ENCODE measurements at places on chromosomes 16 and 17.
A peak's percentile ranks its signal among the peaks of the same experiment; 100 is the strongest.

- DNase-seq = no peak
These were observed 508.7 kb downstream of the KCNJ2 start for GRCh38 chr17:70677783-70678647.

DNA sequence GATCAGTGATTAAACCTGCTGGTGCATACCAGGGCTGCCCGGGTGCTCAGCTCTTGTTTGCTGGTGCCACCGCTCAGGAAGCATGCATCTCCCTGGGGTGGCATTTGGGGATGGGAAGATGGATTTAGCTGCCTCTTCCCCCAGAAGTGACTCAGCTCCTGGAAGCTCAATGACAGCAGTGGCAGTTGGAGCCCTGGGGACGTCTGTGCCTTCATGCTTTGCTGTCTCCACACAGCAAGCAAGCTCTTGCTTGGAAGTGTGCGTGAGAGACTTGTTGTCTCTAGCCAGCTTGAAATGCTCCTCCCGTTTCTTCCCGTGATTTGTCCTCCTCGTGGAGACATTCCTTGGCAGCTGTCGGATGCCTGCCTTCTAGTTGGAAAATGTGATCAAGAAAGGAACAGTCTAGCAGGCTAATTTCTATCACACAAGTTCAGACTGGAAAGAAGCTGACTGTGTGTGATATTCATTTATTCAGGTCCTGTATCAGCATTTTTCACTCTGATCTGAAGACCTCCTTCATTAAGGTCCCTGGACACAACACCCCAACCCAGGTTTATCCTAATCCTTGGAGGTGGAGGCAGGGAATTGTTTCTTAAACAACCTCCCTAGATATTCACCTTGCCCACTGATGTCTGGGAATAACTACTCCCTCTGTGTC, 73.0 kb downstream of the BMERB1 start:
- no peak for DNase-seq

DNA sequence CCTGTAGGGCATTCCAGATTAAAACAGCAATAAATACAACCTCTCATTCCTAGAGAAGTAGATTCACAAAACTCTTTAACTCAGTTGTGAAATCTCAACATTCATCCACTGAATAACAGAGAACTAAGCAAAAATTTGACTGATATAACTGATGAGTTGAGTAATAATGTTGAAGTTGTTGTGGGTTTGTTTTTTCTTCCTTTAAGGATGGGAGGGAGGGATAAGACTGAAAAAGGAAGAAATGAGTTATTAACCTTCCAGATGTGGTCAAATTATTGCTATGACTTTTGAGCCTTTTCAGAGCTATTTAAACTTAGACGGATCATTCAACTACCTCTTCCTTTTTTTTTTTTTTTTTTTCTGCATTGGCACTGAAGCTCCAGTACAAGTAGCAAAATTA, 38.6 kb downstream of the SKAP1 start:
- no peak for DNase-seq

- DNase-seq = no peak
These were observed 4.6 kb downstream of the MYBBP1A start for GRCh38 chr17:4550534-4551039.

DNA sequence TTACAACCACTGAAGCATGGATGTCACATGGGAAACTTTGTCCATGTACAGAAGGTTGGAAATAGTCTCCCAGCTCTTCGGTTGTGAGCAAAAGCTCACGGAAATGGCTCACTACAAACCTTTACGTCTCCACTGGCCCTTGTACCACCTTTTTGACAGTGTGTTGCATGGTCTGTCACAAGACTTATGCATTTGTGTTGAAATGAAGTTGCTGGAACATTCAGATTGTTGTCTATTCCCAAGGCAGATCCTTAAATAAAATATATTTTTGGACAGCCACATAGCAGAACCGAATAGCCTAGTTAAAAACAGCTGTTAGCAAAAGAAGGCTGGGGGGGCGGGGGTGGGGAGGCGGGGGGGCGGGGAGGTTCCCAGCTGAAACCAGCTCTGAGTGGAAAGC, 39.2 kb downstream of the KNOP1 start:
- no peak for DNase-seq

GRCh38 chr17:41049110-41049509, 2.0 kb upstream of the KRTAP2-1 start:
- no peak for DNase-seq

GRCh38 chr17:72661116-72661944, 431.2 kb downstream of the SLC39A11 start:
- no peak for DNase-seq

DNA sequence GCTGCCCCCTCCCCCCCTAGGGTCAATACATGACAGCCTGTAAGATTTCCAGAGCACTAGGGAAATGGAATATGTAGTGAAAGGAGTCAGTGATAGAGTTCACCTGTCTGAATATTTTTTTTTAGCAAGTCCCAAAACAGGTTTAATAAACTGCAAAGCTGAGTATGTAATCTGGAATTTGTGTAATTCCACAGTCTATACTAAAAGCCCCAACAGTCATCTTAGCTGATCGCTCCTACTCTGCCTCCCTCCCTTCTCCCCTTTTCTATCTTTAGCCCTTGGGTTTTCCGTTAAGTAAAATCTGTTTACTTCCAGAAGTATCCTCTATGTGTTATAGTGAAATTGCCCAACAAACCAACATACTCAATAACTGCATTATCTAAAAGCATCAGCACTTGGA, 3.5 kb downstream of the CDH13 start:
- no peak for DNase-seq

DNA sequence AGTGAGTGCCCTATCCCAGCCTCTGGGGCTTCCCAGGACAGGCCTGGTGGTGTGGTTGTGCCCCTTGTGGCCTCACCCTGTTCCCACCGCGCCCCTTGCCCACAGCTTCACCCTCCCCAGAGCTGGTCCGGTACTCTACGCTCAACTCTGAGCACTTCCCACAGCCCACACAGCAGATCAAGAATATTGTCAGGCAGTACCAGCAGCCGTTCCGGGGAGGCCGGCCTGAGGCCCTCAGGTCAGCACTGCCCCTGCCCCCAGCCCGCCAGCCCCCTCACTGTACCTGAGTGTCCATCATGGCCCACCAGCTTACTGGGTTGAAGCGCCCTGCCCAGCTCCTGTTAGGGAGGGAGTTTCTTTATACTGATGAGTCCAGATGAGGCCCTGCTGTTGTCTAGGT, 32.3 kb upstream of the ALKBH5 start:
- no peak for DNase-seq

GRCh38 chr16:10180771-10181163, 1.5 kb downstream of the GRIN2A start:
- peak; percentile 57 for DNase-seq

DNA sequence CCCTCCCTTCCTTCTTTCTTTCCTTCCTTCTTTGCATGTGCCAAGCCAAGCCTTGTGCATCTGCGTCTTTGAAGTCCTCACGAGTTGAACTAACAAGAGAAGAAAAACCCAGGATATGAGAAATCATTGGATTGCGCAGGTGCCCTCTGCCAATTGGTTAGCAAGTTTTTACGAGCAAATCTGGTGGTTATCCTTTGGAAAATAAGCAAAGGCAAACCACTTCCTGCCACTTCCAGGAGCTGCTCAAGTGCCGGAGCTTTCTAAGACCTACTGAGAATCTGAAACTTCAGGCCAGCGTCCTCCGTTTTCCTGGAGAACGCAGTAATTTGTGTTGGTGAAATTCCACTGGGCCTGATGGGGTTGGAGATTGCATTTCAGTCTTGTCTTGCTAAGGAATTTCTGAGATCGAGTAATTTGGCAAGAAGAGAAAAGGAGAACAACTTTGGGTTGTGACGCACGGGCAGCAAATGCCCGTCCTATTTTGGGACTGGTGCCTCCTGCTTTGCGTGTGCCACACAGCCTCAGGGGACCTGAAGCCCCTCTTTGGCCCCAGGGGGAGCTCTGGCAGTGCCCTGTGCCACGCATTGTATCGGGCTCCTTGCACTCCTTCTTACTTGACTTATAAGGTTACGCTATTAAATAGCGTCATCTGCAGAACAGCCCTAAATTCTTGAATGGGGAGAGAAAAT, 56.4 kb downstream of the CMIP start:
- DNase-seq = peak; percentile 26

GRCh38 chr16:69253870-69254341, 57.2 kb upstream of the VPS4A start:
- DNase-seq = no peak

DNA sequence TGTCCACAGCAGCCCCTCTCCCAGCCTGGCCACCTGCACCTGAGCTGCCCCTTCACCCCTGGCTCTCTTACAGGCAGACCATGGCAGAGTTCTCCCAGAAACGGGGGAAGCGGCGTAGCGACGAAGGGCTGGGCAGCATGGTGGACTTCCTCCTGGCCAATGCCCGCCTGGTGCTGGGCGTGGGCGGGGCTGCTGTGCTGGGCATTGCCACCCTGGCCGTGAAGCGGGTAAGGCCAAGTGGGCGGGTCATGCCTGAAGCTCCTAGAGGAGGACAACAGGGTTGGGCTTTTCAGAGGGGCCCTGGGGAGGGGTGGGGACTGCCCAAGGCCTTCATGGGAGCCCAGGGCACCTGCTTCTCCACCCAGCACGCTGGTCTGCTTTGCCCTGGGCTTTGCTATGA, 2.2 kb downstream of the MIEF2 start:
- no peak for DNase-seq

GRCh38 chr16:8493972-8494371, 96.3 kb downstream of the TMEM114 start:
- DNase-seq = no peak

GRCh38 chr17:3913531-3914311, 2.5 kb downstream of the P2RX1 start:
- DNase-seq = peak; percentile 60

GRCh38 chr16:3864562-3864961, 16.0 kb downstream of the CREBBP start:
- no peak for DNase-seq

DNA sequence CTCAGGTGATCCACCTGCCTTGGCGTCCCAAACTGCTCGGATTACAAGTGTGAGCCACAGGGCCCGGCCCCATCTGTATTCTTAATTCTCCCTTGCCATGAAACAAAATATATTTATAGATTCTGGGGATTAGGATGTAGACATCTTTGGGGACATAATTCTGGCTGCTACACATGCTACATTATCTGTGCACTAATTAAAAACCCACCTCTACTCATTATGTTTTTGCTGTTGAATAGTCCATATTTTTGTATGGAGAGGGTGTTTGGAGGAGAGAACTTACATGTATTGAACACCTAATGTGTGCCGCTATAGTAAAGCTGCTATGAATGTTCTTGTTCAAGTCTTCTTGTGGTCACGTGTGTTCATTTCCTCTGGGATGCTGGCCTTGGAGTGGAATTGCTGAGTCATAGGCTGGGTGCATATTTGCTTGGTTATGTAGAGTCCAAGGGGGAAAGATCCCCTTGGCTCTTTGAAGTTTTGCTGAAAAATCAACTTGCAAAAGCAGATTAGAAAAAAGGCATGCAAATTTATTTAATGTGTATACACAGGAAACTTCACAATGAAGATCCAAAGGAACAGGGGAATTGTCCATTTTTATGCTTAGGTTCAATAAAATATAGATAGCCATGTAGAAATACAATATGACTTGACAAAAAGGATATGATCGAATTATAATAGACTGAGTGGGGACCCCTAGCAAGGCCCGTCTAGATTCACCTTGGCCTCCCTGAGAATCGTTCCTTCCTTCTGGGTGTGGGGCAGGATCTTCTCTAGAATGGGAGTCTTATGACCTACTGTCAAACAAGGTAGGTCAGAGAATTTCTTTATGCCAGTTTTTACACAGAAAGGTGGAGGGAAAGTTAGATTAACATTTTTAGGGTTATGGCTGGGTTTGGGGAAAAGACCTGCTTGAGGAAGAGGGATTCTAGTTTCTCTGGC, 42.1 kb upstream of the GPRC5B start:
- no peak for DNase-seq

GRCh38 chr17:65362826-65363225, 198.6 kb downstream of the AXIN2 start:
- DNase-seq = no peak

- DNase-seq = peak; percentile 30
These were observed 59.1 kb downstream of the TIMM22 start for GRCh38 chr17:1055751-1056645.

GRCh38 chr16:21990381-21990944, 10.5 kb downstream of the PDZD9 start:
- DNase-seq = no peak

- peak; percentile 50 for DNase-seq
These were observed 14.0 kb downstream of the UBALD2 start for GRCh38 chr17:76278952-76279741.

DNA sequence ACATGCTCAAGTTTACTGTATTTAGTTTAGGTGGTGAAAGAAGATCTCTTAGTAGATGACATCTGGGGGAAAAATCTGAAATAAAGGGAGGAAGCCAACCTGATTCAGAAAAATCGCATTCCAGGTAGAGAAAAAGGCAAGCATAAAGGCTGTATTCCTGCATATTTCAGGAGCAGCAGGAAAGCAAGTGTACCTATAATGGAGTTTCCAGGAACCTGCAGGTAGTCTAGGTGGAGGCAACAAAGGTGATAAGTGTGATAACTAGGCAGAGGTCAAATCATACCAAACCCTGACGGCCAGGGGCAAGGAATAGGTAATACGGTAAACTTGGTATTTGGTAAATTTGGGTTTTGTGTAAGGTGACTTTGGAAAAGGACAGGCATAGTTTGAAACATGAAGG, 132.8 kb upstream of the GOT2 start:
- no peak for DNase-seq

- DNase-seq = no peak
These were observed 5.6 kb downstream of the AKAP1 start for GRCh38 chr17:57090560-57091185.

DNA sequence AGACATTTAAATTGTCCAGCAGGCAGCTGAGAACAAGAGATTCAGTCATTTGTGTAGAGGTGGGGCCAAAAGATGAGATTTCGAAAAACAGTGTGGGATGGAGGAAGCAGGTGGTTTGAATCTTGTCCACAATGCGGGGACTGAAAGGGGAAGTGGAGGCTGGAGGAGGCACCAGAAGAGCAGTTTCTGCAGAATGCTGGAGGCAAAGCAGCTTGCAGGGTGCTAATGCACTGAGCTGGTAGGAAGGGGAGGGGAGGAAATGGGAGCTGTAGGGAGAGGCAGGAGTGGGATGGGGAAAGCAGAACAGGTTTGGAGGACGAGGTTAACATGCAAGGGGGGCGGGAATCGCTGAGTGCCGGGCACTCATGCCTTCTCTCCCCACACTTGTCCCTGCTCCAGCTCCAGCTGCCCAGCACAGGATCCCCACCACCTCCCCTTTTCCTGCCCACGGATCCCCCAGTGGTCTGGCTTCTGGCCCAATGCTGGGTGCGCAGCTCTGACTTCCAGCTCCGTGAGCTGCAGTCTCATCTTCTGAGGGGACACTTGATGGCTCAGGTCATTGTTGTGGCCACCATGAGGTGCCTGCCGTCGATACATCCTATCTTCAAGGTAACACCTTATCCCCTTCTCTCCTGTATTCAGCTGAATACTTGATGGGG, 9.4 kb downstream of the C17orf100 start:
- DNase-seq = no peak
